Activated CD8-positive, alpha-beta memory T cell treated with anti-CD3 and anti-CD28 coated beads for 1 hour (primary cell): ENCODE measurements at places on chromosomes 11 and 22.

- no peak for DNase-seq
These were observed 30.3 kb upstream of the WNT7B start for GRCh38 chr22:46007003-46007847.

DNA sequence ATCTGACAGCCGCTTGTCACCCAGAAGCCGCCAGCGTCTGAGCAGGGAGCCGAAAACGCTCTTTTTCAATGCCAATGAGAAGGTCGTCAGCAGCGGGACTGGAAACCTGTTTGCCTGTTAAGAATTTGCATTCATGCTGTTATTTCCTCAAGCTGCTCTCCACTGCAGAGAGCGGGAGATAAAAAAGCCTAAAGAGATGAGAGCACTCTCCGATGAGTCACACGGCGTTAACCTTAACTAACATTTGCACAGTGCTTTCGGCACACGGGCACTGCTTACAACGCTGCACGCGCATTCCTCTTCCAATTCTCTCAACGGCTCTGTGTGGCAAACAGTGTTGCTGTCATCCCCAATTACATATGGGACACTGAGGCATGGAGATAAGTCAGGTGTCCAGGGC is 40.0 kb upstream of the RTL6 start:
- no peak for DNase-seq

DNA sequence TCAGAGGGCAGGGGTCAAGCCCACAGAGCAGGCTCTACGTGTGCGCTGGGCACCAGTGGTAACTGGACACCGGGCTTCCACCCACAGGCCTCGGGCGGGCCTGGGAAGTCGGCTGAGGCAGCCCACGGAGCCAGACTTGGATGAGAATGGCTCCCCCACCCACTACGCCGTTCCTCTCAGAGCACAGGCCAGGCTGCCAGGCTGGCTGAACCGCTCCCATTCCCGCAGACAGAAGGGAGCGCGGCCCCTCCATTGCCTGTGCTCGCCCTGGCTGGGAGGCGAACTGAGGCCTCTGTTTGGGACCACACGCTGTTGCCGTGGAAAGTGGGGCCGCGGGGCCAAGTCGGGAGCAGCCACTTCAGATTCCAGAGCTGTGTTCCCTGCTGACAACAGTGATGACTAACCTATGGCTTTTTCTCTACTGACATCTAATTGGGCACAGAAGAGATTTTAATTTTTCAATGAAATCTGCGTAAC is 63.9 kb downstream of the MYH9 start:
- DNase-seq, result no peak

DNA sequence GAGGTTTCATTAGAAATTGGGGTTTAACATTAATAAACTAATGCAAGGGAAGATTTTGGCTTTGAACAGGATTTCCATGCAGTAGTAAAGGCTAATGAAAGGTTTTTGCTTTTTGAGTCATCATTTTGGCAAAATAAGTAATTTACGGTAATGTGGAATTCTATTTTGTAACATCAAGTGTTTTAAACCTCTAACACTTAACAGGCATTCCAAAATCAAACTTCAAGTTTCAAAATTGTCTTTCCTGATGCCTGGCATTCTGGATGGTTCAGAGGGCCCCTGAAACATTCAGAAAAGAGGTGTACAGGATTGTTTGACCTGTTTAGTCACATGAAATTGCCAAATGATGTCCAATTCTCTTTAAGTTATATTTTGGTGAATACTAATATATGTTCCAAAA is 90.4 kb upstream of the GNAZ start:
- DNase-seq, result no peak
